ENCODE measurements at places on chromosomes 5 and 9. TPM values are rescaled to one million over a fixed set of nuclear protein-coding genes. Genes with fewer than 3 reads are reported as not detected.
A peak's percentile ranks its signal among the peaks of the same experiment; 100 is the strongest.

SLC45A2 gene
- 0.34 TPM for total RNA-seq

LCN9 gene
- not detected for total RNA-seq

WDR38 gene
- not detected for total RNA-seq

BSPRY gene
- 4.0 TPM for total RNA-seq

SLC6A3 gene
- not detected for total RNA-seq

GRCh38 chr5:181259974-181260719, 796 bp downstream of the TRIM52 start:
- no peak for DNase-seq
- no peaks in the 10 kb centered on the region for H3K27me3 ChIP-seq
- H3K36me3 ChIP-seq, result peaks cover 47% of the 10 kb centered on the region
- H3K4me1 ChIP-seq, result peaks cover 40% of the 10 kb centered on the region
- peak overlapping the region; percentile 96 for H3K27ac ChIP-seq

- no peaks in the 10 kb centered on the region for H3K4me1 ChIP-seq
- DNase-seq, result no peak
- H3K4me3 ChIP-seq, result no peak overlapping the region
- no peaks in the 10 kb centered on the region for H3K27me3 ChIP-seq
Measured at GRCh38 chr5:93164690-93165089, 416.3 kb downstream of the NR2F1-AS1 start.

GRCh38 chr5:178595750-178596149, 5.6 kb upstream of the COL23A1 start:
- H3K27me3 ChIP-seq, result peaks cover 18% of the 10 kb centered on the region
- peaks cover 52% of the 10 kb centered on the region for H3K36me3 ChIP-seq
- no peak for DNase-seq
- H3K4me1 ChIP-seq, result peaks cover 2% of the 10 kb centered on the region
- no peak overlapping the region for H3K4me3 ChIP-seq
